Psoas muscle (tissue), 8 donors: ENCODE measurements at places on chromosomes 7 and 10.
A peak's percentile ranks its signal among the peaks of the same experiment; 100 is the strongest.

- DNase-seq: no peak
Measured at GRCh38 chr7:45028920-45029344, 28.9 kb downstream of the CCM2 start.

- no peak for DNase-seq
Measured at GRCh38 chr7:57820477-57820876, 370.5 kb downstream of the ZNF716 start.

- DNase-seq: no peak
Measured at GRCh38 chr7:133186060-133186459, 66.8 kb upstream of the EXOC4 start.

DNA sequence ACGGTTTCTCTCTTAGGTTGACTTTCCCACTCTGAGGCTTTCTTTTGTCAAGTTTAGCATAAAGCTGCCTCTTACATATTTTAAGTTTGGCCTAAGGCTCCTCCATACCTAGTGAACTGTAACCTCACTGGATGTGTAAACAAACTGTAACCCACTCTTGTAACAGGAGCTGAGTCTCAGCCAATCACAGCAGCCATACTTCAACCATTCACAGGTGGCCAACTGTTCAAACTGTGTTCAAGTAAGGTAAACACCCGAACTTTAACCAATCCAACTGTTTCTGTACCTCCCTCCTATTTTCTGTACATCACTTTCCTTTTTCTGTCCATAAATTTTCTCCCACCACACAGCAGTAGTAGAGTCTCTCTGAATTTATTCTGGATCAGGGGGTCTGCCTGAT, 7.7 kb upstream of the NRBF2 start:
- DNase-seq: no peak

GRCh38 chr10:89954787-89955566, 253.6 kb downstream of the KIF20B start:
- no peak for DNase-seq

- no peak for DNase-seq
Measured at GRCh38 chr10:50211670-50212069, 39.6 kb downstream of the ASAH2 start.

DNA sequence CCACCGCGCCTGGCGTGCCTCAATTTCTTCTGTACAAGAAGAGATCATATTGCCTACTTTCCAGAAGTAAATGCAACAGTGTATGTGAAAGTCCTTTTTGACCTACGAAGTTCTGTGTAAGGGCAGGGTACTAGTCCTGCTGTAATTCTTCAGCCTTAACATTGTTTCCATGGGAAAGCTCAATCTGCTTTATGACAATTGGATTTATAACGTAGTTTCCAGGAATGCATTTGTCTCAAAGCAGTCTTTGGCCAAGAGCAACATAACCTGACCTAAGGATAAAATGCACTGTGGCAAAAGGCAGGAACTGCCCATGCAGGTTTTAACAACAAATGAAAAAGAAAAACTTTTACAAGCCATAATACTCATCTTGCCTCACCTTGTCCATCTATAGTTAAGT, 108.1 kb upstream of the PODXL start:
- DNase-seq: no peak

- DNase-seq: peak; percentile 17
Measured at GRCh38 chr7:101494602-101495329, 132.1 kb downstream of the COL26A1 start.

DNA sequence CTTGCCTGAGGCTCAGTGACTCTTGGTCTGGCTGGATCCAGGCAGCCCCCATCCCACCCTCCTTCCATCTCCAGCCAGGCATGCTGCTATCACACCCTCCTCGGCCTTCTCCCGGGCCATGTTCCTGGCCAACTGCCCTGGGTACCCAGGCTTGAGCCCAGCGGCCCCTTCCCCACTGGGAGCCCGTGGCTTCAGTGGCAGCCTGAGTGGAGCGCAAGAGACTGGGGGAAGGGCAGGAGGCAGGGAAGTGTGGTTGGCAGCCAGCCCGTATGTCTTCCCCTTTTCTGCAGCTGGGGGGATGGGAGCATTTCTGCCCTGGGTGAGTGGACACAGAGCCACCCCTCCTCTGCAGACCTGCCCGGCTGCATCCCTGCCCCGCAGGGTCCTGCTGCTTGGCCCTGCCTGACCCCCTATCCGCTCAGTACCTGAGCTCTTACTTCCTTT, 148.5 kb downstream of the ARHGAP22 start:
- DNase-seq: peak; percentile 69

GRCh38 chr7:49564379-49564714, 209.1 kb upstream of the VWC2 start:
- no peak for DNase-seq

DNA sequence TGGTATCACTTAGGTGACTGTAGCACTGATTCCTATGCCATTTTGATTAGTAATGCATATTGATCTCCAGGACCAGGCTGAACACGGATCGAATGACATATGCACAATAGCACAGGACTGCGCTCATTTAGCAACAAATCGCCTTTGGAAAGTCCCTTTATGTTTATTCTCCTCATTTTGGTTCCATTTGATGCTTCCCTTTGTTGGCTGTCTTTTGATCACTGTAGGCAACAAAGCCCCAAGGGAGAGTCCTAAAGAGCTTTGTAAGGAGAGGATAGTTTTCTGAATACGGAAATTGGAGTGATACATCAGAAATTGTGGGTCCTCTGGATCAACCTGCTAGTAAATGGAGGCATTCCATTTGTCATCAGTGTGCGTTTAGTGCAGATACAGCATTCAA, 1111.4 kb downstream of the SORCS1 start:
- DNase-seq: no peak

- DNase-seq: no peak
Measured at GRCh38 chr10:84335516-84335915, 7.1 kb downstream of the CCSER2 start.

DNA sequence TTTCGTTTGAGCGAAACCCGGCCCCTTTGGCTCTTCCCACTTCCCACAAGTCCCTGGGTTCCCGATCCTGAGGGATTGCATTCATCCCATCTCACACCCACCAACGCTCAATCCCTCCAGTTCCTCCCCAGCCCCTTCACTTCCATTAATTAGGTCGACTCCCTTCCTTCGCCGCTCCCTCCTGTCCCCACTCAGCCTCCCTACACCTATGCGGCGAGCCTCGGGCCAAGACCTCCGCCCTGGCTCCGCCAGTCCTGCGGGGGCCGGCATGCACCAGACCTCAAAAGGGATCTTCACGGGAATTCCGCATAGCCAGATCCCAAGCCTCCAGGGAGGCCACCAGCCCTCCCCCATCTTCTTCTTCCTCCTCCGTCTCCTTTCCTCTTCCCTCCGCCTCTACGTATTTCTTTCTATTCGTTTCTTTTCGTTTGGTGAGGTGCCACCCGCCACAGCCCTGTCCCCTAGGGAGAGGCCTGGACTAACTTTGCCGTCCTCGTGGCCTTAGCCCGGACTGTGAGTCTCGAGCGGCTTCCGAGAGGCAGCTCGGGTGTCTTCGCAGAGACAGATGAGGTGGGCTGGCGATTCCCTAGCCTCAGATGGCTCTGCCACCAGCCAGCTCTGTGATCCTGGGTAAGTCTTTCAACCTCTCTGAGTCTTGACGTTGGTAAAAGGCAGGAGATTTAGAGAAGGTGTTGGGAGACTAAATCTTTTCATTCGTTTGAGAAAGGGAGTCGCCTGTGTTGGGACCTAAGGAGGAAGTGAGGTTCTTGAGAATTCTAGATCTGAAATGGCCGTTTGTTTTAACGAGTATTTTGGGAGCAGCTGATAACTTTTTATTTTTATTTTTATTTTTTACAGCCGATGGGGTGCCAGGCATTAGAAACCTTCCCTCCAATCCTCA, 8.1 kb upstream of the LBX1 start:
- peak; percentile 38 for DNase-seq

DNA sequence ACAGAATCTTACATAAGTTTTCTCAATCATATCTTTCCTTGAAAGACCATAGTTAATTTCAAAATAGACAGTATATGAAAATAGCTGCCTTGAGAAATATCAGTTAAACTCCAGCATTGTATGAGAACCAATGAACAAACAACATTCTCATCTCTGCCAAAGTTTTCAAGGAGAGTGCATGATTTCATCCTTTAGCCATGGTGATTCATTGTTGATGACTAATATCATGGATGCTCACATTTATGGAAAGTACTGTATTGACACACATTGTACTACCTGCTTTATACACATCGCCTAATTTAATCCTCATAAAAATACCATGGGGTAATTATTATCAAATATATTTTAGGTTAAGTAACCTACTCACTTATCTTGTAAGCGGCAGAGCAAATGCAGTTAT, 250.3 kb downstream of the CNTNAP2 start:
- DNase-seq: no peak

DNA sequence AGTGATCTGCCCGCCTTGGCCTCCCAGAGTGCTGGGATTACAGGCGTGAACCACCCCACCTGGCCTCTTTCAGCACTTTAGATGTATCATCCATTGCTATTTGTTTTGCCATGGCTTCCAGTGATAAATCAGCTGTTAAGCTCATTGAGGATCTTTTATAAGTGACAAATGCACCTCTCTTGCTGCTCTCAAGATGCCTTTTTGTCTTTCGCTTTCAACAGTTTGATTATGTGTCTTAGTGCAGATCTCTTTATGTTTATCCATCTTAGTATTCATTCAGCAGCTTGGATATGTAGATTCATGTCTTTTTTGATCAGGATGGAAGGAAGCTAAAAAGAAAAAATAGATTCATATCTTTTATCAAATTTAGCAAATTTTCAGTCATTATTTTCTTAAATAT, 105.6 kb downstream of the MAPK8 start:
- no peak for DNase-seq

GRCh38 chr10:108465871-108466641, 1301.5 kb upstream of the SORCS1 start:
- peak; percentile 37 for DNase-seq

- no peak for DNase-seq
Measured at GRCh38 chr10:58414270-58415041, 29.2 kb downstream of the TFAM start.

GRCh38 chr10:77478247-77478961, 159.2 kb downstream of the KCNMA1 start:
- DNase-seq: no peak

DNA sequence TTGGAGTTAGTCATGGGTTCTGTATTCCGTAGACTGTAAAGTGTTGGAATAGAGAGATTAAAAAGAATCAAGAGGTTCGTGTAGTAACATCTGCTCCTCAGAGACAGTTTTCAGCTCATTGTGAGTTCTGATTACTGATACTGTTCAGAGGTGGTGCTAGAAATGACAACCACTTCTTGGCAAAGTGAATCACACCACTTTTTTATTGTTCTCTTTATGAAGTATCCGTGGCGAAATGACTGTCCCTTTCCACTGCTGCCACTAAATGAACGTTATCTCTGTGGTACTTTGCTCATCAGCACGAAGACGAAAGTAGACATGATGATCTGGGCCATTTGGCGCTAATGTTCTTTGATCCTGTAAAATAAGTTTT, 860 bp downstream of the RPP30 start:
- DNase-seq: no peak

DNA sequence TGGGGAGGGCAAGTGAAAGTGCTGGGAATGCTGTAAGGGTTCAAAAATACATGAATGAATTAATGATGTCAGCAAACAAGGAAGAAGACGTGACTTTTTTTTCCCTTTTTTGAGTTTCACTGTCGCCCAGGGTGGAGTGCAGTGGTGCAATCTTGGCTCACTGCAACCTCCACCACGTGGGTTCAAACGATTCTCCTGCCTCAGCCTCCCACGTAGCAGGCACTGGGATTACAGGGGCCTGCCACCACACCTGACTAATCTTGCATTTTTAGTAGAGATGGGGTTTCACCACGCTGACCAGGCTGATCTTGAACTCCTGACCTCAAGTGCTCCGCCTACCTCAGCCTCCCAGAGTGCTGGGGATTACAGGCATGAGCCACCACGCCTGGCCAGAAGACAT, 30.0 kb downstream of the DENND10 start:
- no peak for DNase-seq

DNA sequence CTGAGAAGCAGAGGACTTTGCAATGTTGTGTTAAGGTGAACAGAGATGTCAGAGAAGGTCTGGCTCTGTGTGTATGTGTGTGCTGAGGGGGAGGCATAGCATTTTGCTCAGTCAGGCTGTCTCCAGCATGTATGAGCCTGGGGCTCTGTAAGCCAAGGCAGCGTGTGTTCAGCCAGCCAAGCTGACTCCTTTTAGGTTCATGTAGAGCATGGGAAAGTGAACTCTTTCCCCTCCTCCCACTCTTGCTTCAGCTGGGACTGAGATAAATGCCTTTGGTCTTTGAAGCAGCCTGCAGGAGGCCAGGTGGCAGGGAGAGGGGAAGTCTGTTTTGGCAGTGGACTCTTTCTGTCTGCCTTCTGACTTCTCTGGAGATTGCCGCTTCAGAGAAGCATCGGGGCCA, 3.8 kb downstream of the SFXN2 start:
- peak; percentile 64 for DNase-seq

DNA sequence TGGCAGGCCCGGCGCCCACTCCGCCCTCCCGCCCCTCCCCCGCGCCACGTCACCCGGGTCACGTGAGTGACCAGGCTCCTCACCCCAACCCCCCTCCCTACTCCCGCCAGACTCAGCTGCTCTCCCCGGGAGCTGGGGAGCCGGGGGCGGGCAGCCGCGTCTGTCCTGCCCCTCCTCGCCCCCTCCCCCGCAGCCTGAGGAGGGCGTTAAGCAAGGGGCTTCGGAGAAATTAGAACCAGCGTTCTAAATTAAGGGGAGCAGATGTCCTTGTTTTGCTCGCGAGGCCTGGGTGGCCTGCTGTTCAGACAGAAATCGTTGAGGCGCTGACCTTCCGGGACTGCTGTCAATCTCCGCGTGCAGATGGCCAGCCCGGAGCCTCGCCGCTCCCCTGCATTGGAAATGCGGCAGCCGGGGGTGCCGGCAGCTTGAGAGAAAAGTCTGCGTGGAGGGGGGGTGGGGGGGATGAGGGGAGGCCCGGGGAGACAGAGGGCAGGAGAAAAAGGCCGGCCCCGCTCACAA, 102.2 kb upstream of the ZNF438 start:
- peak; percentile 83 for DNase-seq

DNA sequence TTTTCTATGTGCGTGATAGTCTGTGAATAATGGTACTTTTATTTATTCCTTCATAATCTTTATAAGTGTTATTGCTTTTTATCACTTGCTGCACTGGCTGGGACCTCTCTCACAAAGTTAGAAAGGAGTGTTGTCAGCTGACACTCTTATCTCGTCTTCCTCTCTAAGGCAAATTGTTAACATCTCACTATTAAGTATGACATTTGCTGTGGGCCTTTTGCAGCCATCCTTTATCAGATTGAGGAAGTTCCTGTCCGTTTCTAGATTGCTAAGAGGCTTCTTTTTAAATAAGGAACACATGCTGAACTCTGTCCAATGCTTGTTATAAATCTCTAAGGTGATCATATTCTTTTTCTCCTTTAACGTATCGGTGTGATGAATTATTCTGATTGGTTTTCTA, 27.4 kb upstream of the DIP2C start:
- DNase-seq: no peak
